NCI-H510A (cell line): ENCODE measurements at places on chromosomes 6 and 20.
A peak's percentile ranks its signal among the peaks of the same experiment; 100 is the strongest.

- DNase-seq: no peak
These were observed 229.7 kb upstream of the PMEPA1 start for GRCh38 chr20:57939499-57939898.

GRCh38 chr6:138278326-138278725 is 60.0 kb upstream of the PBOV1 start:
- no peak for DNase-seq

- no peak for DNase-seq
These were observed 81.2 kb downstream of the THBS2 start for GRCh38 chr6:169172456-169172855.

- peak; percentile 31 for DNase-seq
These were observed 24.0 kb downstream of the FGD2 start for GRCh38 chr6:37029249-37029971.

DNA sequence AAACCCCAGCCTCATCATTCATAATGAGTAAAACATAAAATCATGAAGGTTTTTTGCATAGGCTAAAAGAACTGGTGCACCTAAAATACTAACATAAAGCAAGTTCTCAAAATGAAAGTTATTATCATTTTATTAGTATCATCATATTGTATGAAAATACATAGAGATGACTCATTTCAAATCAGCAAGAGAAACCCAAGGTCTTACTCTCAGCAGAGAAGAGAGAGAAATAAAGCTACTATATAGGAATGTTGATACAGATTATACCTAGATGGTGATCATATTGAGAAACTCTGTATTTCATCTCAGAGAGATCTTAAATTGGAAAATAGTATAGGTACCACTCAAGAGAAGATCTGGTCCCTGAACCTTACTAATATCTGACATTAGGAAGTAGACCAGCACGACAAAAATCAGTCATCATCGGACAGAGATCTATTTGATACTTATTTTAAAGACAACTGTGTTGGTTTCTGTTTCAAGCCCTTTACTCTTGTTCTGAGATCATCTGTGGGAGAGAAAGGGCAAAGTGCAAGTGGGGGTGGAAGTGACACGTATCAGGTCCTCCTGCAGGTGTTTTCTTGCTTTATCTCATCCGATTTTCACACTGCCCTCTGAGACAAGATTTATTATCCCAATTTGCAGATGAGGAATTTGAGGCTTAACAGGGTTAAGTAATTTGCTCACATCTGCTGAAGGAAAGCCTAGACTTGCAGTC is 532.3 kb downstream of the MAFB start:
- no peak for DNase-seq

DNA sequence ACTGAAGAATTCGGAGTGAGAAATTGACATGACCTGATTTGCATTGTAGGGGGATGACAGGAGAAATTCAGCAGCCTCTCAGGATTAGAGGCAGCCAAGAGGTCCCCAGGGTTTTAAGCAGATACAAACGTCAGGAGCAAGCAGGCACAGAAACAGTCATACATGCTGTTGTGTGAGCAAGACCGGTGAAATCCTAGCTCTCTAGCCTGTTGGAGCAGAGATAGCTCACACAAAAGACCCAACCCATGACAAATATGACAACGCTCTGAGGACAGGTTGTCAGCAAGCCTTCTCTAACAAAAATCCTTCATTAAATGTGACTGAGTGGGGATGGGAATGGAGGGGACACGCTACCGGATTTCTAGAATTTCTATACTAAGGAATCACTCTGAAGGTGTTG is 23.0 kb upstream of the AKAP12 start:
- DNase-seq: no peak

DNA sequence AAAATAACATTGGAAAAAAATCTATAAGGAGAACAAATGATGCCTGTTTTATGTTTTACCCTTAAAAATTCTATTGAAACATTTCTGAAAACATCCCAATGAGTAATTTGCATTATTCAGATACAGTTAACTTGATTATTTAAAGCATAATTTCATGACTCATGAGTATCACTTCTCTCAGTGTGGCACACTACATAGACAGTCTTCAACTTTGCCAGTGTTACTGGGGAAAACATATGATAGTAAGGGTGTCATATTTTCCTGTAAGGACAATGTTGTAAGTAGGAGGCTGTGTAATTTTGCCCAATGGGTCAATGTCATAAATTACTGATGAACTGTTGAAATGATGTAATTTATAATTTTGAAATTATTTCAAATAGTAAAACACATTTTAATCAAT is 125.5 kb downstream of the PHACTR1 start:
- DNase-seq: no peak

DNA sequence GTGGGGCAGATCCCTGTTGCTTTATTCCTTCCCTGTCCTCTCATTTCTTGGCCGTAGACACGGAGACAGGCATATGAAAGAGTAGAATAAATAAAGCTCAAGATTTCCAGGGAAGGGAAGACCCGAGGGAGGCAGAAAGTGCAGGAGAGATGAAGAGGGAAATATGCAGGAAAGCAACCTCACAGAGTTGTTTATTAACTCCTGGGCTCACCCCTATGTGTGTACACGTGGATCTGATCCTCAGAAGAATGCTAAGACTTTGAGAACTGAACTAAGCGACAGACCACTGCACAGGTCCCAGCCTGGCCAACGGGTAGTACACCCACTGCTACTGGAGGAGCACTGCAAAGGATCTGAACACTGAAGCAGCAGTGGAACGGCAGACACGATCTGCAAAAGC is 156.2 kb downstream of the KIF16B start:
- no peak for DNase-seq

DNA sequence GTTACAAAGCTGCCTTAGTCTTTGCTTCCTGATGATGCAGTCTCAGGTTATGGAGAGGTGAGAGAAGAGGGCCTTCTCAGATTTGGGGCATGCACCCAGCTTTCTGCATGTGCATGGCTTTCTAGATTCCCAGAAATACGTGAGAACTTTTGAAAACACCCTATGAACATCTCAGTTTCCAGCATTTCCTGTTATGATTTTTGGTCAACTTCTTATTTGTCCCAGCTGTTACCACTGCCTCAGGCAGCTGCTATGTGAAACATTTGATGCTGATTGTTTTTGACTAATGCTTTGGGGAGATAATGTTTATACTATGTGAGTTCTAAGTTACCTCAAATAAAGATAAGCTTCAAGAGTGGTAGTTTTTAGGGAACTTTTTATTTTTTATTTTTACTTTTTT is 9.5 kb upstream of the SNAP25 start:
- no peak for DNase-seq

DNA sequence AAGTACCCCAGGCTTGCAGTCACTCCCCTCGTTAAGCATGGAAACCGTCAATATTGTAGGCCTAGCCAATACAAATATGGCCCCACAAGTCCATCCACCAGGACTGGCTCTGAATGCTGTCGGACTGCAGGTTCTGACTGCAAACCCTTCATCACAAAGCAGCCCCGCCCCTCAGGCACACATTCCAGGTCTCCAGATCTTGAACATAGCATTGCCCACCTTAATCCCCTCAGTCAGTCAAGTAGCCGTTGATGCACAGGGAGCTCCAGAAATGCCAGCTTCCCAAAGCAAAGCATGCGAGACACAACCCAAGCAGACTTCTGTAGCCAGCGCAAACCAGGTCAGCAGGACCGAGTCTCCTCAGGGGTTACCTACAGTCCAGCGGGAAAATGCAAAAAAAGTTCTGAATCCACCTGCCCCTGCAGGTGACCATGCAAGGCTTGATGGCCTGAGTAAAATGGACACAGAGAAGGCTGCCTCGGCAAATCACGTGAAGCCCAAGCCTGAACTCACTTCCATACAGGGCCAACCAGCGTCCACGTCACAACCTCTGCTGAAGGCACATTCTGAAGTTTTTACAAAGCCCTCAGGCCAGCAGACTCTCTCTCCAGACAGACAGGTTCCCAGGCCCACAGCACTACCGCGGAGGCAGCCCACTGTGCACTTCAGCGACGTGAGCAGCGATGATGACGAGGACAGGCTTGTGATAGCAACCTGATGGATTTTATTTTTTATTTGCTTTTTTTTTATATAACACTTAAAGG is 126.2 kb upstream of the EDN1 start:
- DNase-seq: no peak

DNA sequence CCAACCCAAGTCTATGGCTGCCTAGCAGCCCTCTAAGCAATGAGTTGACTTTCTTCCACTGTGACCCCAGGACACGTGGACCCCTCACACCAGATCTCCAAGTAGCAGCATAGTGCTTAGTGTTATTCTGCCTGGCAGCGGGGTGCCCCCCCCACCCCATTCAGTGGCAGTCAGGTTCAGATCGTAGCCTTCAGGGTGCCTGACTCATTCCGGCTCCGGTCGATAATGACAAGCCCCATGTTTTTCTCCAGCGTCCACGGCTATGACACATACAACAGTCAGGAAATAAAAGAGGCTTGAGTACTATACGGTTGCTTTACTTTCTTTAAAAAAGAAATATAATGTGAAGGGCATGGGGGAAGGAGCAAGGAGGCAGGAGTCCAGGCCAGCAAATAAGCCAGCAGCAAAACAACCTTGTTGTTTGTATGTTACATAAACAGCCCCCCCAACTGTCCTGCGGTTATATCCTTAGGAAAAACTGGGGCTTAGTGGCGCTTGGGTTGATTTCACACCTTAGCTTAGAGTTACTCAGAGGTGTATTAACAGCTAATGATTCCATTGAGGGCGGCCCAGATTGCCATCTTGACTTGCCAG is 23.1 kb downstream of the GNAS start:
- no peak for DNase-seq

GRCh38 chr6:157791450-157791849 is 31.6 kb upstream of the SNX9 start:
- no peak for DNase-seq
